Melanocyte of skin (primary cell): ENCODE measurements at places on chromosomes 11 and 22. TPM values are rescaled to one million over a fixed set of nuclear protein-coding genes. Genes with fewer than 3 reads are reported as not detected.

C11orf42 gene
- total RNA-seq: not detected in 2 replicates

OR2AG2 gene
- total RNA-seq: 0.31 and 1.00 TPM in 2 replicates

PGA3 gene
- not detected in 2 replicates for total RNA-seq

HNRNPUL2 gene
- total RNA-seq: 5.7 and 11.6 TPM in 2 replicates

MOB2 gene
- 20.0 and 25.1 TPM in 2 replicates for total RNA-seq

PATE4 gene
- total RNA-seq: not detected in 2 replicates

KRTAP5-8 gene
- not detected in 2 replicates for total RNA-seq
